ENCODE measurements at places on chromosomes 7 and 10.

DNA sequence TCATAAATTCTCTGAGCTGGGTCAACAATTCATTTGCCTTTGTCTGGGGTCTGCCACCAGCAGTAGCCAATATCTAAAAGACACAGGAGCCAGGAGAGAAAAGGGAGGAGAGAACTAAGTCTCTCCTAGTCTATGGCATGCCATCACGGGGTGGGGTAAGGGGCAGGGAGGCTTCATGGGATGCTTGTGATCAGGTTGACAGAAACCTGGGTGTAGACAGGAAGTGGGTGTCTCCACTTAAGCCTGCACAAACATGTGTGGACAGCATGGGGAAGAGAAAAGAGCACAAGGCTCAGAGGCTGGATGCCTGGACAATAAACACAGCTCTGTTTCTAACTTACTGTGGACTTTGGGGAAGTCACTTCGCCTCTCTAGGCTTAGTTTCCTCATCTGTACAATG, 11.5 kb upstream of the C10orf53 start:
- no peak for DNase-seq

- peak; percentile 25 for DNase-seq
These were observed 299.4 kb downstream of the SNX13 start for GRCh38 chr7:17640730-17641377.

DNA sequence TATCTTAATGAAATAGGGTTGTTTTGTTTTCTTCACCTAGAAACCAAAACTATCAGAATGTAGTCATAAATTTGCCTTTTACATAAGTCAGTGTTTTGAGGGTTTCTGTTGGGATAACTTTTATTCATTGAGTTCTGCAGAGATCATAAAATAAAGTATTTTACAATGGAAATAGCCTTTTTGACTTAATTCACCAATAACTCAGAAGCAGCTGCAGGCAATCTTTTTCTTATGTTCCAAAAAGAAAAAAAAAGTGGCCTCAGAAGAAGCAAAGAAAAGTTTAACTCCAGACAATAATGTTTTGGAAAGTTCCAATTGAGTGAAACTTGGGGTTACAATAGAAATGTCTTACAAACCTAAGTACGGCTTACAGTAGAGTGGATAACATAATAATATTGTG, 491.7 kb upstream of the NRP1 start:
- DNase-seq: no peak

GRCh38 chr10:21297603-21298383, 227.7 kb downstream of the SKIDA1 start:
- peak; percentile 45 for DNase-seq

DNA sequence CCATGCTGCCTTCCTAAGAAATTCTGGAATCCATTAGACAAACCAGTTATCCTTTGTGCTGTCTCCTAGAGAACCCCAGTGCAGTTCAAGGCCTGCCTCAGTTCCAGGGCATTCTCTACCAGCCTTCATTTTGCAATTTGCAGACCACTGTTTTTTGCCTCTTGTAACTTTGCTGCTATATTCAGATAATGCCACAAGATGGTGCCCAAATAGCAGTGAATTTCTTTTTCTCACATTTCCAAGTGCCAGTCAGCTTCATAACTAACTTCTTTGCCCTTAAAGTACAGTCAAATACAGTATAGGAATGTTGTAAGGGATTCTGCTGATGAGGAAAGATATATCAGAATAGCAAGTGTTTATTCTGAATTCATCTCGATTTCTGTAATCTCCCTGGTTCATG, 25.2 kb downstream of the LOXL4 start:
- DNase-seq: peak; percentile 65

- DNase-seq: no peak
These were observed 34.3 kb downstream of the CDCA7L start for GRCh38 chr7:21911341-21911875.

DNA sequence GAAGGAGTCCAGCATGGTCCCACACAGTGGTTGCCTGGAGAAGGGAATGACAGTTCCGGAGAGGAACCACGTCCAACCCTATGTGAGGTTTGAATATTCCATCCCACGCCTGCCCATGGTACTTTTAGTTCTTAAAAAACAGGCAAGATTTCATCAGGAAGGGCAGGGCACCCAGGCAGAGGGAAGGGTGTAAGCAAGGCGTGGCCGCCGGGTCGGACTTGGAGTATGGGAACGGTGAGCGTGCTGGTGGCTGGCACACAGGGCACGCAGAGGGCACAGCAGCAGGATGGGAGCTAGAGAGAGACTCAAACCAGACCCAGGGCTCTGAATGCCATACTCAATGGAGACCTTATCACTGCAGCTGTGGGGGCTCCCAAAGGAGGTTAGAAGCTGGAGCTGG, 34.3 kb downstream of the FAM53B start:
- DNase-seq: no peak

- peak; percentile 58 for DNase-seq
These were observed 156.8 kb downstream of the FAM107B start for GRCh38 chr10:14617852-14618251.

- no peak for DNase-seq
These were observed 115.3 kb downstream of the JAZF1 start for GRCh38 chr7:28065308-28065707.

DNA sequence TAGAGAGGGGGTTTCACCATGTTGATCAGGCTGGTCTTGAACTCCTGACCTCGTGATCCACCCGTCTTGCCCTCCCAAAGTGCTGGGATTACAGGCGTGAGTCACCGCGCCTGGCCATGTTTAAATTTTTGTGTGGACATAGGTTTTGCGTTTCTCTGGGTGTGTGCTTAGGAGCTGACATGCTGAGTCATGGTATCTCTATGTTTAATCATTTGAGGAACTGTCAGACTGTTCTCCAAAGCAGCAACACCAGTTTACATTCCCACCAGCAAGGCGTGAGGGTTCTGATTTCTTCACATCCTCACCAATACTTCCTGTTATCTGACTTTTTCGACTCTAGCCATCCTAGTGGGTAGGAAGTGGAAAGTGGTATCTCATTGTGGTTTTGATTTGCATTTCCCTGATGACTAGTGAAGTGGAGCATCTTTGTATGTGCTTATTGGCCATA, 153.7 kb downstream of the DNAJB6 start:
- peak; percentile 91 for DNase-seq

DNA sequence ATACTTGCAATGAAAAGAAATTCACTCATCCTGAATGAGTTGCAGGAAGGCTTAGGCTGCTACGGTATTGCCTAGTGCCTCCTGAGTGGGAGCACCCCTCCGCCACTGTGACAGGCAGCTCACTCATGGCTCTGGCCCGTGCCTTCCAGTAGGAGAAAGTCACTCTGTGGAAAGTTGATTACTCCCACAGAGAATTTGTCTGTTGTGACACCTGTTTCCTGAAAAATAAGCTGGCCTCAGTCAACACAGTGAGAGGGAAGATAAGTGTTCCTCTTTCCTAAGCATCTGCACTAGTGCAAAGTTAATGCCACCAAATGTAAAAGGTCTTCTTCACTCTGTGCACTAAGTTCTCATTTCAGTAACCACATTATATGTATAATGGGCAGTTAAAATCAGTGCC, 158.8 kb upstream of the INHBA start:
- no peak for DNase-seq

DNA sequence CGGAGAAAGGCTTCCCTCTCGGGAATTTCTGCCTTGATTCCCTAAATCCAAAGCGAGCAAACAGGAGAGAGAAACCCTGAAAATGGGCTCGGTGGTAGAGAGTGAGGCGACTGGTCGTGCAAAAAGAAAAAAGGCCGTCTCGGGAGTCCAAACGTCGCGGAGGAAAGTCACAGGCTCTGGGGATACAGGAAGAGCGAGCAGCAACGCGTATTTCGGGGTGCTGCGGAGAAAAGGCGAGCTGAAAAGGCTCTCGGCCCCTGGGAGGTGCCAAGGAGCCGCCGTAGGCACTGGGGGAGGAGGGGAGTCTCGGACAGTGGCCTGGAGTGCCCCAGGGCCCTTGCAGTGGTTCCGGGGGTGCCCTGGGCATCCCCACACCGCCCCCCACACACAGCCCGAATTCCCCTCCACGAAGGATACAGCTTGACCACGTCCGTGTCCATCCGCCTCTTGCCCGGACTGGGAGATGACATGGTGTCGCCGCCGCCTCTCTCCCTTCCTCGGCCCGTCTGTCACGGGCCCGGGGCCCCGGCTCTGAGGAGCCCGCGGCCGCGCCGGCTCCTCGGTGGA, 591 bp downstream of the UBE2H start:
- DNase-seq: no peak

GRCh38 chr7:29895559-29895958, 89.3 kb downstream of the WIPF3 start:
- DNase-seq: no peak

All from fibroblast of lung (primary cell).